ENCODE measurements at places on chromosomes 6 and 20.
A peak's percentile ranks its signal among the peaks of the same experiment; 100 is the strongest.

DNA sequence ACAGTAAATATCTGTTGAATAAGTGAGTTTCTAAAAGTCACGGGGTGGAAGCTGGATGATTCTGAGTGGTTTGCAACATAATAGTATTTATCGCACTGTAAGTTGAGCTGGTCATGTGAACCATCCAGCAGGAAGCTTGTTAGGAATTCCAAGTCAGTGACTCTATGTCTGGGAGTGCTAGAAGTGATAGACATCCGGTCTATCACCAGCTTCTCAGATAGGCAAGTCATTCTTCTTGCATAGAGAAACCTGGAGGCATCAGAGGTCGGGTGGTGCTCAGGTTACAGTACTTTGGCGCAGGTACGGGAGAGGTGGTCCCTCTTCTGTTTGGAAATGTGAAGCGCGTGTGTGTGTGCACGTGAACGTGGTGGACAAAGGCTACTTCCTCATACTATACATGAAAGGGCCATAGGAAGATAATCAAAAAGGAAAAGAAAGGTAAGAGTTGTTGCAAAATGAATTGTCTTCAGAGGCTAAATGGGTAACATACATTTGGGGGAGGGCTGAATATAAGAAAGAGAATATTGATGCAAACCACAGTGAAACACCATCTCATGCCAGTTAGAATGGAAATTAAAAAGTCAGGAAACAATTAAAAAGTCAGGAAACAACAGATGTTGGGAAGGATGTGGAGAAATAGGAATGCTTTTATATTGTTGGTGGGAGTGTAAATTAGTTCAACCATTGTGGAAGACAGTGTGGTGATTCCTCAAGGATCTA is 299.3 kb upstream of the ZFP64 start:
- DNase-seq, result peak; percentile 97

- DNase-seq, result no peak
Observed at GRCh38 chr6:166718516-166718915, 91.5 kb upstream of the RPS6KA2 start.

DNA sequence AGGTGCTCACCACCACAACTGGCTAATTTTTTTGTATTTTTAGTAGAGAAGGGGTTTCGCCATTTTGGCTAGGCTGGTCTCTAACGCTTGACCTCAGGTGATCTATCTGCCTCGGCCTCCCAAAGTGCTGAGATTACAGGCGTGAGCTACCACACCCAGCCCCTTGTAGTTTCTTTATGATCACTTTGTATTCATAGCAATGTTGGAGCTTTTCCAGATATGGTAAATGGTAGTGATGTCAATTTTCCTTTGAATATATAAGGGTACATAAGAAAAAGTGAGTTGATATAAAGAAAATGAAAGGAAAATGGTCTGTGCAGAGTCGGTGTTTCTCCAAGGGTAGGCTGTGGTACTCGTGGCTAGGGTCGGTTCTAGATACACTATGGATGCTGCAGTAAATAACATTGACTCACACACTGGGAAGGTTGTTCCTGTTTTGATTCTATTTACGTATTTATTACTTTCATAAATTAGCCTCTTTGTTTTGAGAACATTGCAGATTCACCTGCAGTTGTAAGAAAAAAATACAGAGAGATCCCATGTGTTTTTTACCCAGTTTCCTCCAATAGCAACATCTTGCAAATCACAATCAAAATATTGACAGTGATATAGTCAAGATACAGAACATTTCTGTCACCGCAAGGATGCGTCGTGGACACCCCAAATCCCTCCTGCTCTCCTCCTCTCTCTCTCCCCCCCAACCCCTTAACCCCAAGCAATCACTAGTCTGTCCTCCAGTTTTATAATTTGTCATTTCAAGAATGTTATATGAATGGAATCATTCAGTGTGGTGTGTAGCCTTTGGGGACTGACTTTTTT is 2.5 kb downstream of the ZNF831 start:
- no peak for DNase-seq

- DNase-seq, result peak; percentile 58
Observed at GRCh38 chr6:19380293-19380692, 456.9 kb upstream of the ID4 start.

DNA sequence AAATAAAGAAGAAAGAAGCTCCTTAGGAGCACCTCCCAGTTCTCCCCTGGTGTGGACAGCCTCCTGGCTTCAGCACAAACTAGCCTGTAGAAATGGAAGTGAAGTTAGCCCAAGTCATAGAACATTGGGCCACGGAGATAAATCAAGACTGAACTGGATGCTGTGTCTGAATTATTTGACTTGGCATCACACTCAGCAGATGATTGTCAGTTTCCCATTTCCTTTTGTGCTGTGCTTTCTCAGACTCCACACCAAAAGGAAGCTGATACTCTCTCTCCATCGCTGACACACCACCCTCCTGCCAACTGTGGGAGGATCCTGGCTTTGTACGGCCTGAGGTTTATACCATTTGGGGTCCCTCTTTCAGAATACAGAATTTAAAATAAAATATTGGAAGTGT is 209.8 kb downstream of the TFAP2A start:
- DNase-seq, result no peak

DNA sequence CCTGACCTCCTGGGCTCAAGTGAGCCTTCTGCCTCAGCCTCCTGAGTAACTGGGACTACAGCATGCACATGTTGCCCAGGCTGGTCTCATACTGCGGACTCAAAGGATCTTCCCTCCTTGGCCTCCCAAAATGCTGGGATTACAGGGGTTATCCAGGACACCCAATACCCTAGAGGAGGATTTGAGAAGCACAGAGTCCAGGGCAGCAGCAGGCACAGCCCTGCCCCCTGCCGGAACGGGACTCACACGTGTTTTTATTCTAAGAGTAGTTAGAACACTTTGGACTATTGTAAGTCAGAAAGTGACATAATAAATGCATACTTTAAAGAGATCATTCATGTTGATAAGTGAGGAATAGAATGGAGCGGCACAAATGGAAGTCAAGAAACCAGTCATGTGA is 80.2 kb downstream of the C6orf118 start:
- no peak for DNase-seq

GRCh38 chr6:107991772-107992550 is 34.0 kb upstream of the SEC63 start:
- no peak for DNase-seq

DNA sequence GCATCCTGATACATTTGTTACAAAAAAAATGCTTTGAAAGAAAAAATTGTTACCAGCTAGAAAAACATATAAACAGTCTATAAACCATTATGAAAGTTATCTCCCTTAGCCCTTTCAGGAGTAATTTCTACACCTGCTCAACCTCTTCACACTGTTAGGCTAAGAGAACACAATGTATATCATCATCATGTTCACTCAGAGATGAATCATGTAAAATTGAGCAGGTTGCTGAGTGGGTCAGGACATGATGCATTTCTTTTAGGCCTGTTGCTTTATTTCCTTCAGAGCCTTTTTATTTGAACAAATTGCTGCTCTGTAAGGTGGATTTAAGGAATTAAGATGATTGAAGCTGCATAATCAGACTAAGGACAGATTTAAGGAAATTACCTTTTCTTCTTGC is 531.3 kb upstream of the MAN1A1 start:
- no peak for DNase-seq

DNA sequence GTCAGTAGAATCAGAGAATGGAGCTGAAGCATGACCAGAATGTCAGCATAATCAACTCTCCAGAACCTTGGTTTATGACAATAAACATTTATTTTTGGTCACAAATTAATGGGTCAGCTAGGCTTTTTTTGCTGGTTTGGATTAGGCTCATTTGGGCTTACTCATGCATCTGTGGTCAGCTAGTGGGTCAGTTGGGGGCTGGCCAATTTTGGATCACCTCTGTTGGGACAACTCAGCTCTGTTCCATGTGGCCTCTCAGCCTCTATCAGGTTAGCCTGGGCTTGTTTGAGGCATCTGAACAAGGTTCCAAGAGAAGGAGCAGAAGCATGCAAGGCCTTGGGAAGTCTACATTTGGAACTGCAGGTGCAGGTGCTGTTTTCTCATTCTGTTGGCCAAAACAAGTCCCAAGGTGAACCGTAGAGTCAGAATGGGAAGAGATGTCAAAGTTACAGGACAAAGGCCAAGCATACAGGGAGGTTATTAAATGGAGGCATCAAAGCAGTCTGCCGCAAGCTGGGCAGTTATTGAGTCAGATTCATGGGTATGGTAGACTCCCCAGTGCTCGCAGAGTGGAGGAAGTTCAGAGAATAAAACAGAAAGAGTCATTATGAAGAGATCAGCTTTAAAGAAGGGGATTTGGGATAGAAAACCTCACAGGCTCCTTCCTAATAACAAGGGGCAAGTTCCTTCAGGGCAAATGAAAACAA is 173.0 kb downstream of the PLCB4 start:
- DNase-seq, result peak; percentile 37

DNA sequence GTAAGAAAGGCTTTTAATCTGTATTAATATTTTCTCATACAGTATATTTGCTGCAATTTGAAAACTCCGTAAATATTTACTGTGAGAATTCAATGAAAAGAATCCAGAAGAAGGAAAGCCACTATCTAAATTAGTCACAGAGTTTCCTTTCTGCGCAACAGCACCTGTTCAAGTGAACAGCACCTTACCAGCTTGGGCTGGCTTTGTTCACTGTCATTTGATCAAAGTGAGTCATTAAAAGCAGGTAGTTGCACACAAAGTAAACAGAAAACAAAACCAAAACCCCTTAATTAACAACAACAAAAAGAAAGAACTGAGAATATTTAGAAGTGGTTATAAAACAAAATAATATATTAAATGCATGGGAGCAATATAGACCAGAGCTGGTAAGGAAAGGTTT is 12.8 kb downstream of the SMLR1 start:
- no peak for DNase-seq

DNA sequence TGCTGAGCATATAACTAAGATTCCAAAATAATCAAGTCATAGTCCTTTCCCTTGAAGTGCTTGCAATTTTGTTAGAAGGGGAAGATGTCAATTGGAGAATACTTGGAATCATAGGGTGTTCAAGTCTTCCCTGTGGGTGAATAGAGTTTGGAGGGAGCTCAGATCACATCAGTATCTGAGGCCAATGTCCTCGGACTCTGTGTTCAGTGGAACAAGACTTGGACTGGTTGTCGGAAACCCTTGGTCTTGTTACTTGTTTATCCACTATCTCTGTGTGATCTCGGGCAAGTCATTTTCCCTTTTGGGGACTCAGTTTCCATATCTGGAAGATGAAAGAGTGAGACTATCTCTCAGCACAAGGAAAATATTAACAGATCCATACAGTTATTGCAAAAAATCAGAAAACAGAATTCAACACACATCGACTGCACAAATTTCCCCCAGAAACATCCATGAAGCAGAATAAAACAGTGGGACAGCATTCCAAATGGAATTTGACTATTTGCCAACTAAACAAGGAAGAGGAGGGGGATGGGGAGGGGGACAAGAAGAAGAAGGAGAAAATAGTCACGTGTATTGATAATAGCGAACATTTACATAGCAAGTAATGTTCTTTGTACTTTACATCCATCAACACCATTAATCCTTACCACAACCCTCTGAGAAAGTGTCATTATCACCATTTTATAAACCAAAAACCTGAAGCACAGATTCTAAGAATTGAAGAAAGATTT is 3.9 kb upstream of the EDEM2 start:
- DNase-seq, result no peak

GRCh38 chr6:108359901-108360882 is 65.3 kb downstream of the AFG1L start:
- DNase-seq, result peak; percentile 49

DNA sequence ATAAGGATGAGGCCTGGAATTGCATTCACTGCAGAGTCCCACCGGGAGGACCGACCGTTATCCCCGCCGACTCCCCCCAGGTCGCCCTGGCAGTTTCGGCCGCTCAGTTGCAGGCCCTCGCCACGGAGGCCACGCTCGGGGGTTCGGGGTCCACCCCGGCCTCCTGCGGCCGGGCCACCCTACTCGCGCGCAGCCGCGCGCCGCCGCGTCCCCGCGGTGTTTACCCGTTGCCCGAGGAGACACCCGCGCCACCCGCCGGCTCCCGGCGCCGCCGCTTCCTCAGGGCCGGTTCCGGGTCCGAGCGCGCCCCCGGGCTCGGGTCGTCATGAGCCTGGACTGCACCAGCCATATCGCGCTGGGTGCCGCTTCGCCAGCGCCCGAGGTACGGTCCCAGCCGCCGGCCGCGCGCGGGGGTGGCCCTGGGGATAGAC is at the start of gene CCDC170:
CCDC170 (plus strand) TSS at position 214 of the 431 bp plus-strand sequence; CDS start at position 326, 112 bp downstream.
- DNase-seq, result no peak

GRCh38 chr20:4875578-4876067 is 125.7 kb downstream of the SLC23A2 start:
- no peak for DNase-seq

DNA sequence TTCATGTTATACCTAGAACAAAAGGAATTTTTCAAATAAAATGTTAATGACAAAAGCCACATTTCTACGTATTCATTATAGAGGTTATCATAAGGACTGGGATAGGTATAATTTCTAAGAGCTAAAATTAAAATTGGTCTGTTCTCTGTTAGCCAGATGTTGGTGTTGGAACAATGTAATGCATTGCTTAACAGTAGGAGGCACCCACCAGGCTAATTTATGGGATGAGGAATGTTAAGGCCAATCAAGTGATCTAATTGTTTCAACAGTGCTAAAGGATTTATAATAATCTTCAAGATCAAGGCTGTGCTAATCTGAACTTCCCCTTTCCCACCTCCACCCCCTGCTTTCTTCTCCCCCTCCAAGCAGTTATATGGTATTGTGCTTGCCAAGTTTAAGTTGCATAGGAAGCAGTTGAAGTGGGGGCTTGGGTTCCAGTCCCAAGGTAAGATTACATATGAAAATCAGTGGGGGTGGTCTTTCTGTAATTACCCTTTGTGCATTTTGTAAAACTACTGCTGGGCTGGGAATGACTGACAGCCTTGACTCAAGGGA is 89.2 kb upstream of the BACH2 start:
- DNase-seq, result no peak

GRCh38 chr6:44662461-44663121 is 275.1 kb downstream of the CDC5L start:
- DNase-seq, result peak; percentile 79

GRCh38 chr6:35139924-35140638 is 1.1 kb downstream of the TCP11 start:
- DNase-seq, result peak; percentile 80

DNA sequence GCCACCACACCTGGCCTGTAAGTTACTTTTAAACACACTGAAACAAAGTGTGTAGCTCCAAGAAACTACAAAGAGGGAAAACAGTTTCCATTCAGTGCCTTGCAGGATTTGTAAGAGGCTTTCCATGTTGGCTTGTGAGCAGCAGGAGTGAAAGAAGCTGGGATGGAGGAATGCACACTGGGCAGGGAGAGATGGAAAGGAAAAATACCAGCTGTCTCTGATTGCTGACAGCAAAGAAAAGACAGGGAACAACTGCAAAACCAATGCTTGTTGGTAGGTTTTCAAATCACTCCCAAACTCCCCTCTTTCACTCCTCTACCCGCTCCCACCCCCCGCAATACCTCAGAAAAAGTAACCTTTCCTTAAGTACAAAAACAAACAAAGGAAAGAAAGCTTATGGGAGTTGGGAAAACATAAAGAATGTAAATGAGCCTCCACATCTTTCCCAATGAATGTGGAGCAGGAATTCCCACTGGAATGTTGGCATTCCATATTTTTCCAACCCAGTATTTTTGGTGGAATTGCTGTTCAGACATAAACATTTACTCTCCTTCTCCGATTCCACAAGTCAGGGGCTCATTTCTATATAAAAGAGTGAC is 166.1 kb downstream of the THBS2 start:
- DNase-seq, result no peak

All from iris pigment epithelial cell (primary cell).